ENCODE measurements at places on chromosomes 6 and 20.

DNA sequence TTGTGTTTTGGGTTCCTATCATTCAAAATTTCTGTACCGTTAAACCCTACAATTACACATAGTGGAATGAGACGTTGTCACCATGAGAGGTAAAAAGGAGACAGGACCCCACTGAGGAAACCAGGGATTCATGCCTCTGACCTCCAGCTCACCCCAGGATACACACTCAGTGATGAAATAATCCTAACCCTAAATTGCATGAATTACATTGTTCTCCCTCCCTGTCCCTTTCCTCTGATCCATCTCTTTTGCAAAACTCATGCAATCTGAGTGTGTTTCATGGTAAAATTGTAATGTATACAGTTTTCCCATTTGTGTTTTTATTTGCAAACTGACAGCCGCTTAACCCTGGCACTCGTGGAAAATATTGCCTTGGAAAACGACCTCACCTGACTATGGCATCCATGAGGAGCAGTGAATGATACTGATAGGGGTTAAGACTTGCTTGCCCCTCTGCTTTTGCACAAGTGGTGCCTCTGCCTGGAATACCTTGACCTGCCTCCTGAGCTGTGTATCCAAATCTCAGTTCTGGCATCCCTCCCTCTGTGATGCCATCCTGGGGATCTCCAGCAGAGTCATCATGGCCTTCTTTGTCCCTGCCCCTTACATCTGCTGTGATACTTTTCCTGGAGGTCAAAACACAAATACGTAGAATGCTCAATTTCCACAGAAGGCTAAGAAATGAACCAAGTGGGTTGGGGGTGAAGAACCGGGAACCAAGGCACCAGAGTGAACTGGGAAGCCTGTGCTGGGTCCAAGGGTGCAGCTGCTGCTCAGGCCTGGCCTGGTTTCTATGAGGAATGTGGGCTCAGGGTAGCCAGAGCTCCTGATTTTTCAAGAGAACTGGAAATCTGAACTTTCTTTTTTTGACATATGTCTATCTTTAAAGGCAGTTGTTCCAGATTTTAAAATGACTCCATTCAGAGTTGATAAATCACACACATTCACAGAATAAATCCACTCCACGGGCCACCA lies 211.6 kb upstream of the ZNF217 start:
- DNase-seq = no peak

GRCh38 chr6:21666201-21666691 lies 72.7 kb downstream of the SOX4 start:
- DNase-seq = peak; percentile 39

DNA sequence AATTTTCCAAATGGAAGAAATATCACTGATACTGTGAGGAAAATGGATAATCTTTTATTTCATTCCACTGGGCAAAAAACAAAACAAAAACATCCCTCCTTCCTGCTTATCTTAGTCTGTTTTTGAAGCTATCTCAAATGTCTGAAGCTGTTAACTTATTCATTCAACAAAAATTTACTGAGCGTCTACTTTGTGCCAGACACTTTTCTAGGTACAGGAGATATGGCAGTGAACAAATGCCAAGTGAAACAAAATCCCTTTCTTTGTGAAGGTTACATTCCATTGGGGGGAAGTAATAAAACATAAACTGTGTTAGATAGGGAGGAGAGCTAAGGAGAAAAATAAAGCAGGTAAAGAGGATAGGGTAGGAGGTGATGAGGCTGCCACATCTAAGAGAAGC lies 47.5 kb downstream of the TNFRSF21 start:
- no peak for DNase-seq

DNA sequence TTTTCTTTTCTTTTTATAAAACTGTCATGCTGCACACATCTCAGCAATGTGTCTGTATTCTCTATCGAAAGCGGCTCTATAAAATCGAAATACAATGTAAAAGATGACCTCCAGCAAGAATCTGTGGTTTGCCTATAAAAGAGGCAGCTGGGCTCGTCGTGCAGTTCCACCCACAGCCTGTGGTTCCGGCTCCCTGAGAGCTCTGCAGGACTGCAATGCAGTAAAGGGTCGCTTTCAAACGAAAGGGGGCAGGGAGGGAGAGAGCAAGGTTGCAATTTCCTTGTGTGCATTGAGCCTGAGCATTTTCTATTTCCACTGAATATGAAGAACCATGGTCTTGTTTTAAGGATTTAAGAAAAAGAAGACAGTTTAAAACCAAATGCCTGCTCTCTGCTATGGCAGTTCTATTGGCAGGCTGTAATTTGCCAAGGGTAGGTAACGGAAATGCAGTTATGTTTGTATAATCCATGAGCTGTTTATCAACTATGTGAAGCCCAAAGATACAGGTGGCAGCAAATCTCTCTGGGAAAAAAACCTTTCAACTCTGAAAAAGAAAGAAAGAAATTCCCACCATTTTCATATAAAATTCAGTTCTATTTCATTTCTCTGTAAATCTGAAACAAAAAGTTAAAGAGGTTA lies 236.5 kb downstream of the HACE1 start:
- peak; percentile 18 for DNase-seq

- DNase-seq = no peak
These were observed 31.4 kb upstream of the CEP162 start for GRCh38 chr6:84258866-84259265.

DNA sequence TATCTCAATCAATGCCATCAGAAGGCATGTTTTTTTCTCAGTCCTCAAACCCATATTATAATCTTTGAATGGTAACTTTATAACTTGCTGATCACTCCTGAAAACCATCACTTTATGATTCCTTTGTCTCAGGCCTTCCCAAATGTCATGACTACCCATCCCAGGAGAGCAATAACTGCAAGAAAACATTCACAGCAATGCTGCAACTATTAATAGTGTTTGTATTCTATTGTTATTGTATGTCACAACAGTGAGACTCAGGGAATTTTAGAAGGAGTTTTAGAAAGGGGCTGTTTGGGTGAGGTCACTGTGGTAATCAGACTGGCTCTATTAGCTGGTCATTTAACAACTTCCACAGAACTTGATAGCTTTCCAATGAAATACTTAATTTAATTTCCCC lies 301.4 kb upstream of the TBX18 start:
- no peak for DNase-seq

- DNase-seq = no peak
These were observed 12.3 kb upstream of the PRIM2 start for GRCh38 chr6:57305107-57305506.

GRCh38 chr6:140061110-140062042 lies 686.9 kb upstream of the CITED2 start:
- DNase-seq = no peak

All from iPS DF 6.9 (cell line).